ENCODE measurements at places on chromosomes 11 and 22. TPM values are rescaled to one million over a fixed set of nuclear protein-coding genes. Genes with fewer than 3 reads are reported as not detected.
A peak's percentile ranks its signal among the peaks of the same experiment; 100 is the strongest.

- peaks cover 7% of the 10 kb centered on the region for H3K4me1 ChIP-seq
- no peak within 1 kb of the TSS for H3K27ac ChIP-seq
- H3K27me3 ChIP-seq: peaks cover 33% of the 10 kb centered on the region
- peak within 1 kb of the TSS; percentile 44 for H3K4me3 ChIP-seq
These were observed at the start of gene IL18 for GRCh38 chr11:112163875-112164685. Gene IL18, minus strand, starts transcription at chr11:112164094. Its CDS starts 9,041 bp downstream, at chr11:112155053.

DNA sequence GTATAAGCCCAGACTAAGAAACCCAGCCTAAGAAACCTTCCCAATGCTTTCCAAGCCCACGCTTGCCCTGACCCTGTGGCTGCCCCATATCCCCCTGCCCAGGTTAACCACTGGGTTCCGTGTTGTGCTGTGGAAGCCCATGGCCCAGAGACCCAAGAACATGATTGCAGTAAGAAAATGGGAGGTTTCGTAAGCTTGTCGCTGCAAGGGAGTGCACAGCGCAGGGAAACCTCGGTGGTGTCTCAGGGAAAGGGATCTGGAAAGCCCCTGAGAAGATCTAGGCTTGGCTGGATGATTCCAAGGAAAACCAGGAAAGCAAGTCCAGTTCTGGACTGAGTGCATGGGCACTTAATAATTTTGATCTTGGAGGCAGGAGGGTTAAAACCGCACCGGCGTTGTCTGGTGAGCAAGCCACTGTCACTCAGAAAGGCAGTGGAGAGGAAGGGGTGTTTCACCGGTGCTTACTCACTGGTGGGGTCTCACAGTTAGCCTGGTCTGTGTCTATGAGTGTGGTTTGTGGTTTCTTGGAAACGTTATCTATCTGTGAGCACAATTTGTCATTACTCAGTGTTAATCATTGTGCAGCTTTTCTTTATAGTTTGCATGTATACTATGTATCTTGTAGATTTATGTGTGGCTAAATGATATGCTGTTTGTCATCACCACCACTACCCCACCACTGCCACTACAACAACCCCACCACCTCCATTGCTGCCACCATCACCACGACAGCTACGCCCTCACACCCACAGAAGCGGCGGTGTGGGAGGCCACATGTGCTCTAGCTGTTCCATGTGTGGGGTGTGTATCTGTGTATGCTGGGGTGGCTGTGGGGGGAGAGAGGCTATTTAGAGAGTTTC lies 53.3 kb upstream of the PRDM11 start:
- peaks cover 26% of the 10 kb centered on the region for H3K4me1 ChIP-seq
- DNase-seq: peak; percentile 34
- H3K36me3 ChIP-seq: no peaks in the 10 kb centered on the region
- no peak overlapping the region for H3K27ac ChIP-seq

DNA sequence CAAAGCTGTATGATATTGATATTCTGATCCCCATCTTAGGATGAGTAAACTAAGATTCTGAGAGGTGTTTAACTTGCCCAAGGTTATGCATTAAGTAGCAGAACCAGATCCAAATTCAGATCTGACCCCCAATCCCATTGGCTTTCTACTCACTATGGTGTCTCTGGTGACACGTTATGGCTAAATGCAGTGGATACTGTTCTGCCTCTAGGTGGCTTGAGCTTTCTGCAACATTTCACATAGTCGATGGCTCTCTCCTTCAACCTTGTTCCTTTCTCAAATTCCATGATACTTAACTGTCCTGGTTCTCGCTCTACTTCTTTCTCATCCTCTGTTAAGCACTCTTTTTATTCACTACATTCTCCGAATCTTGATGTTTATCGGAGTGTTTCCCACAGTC lies 9.4 kb downstream of the C11orf97 start:
- no peaks in the 10 kb centered on the region for H3K36me3 ChIP-seq
- no peak overlapping the region for H3K4me3 ChIP-seq
- peaks cover 17% of the 10 kb centered on the region for H3K27me3 ChIP-seq
- no peaks in the 10 kb centered on the region for H3K4me1 ChIP-seq

GRCh38 chr22:38607680-38608079 lies 37.7 kb upstream of the DMC1 start:
- no peak for DNase-seq
- H3K4me1 ChIP-seq: no peaks in the 10 kb centered on the region
- H3K36me3 ChIP-seq: no peaks in the 10 kb centered on the region

Gene GPHA2
- not detected for total RNA-seq

DNA sequence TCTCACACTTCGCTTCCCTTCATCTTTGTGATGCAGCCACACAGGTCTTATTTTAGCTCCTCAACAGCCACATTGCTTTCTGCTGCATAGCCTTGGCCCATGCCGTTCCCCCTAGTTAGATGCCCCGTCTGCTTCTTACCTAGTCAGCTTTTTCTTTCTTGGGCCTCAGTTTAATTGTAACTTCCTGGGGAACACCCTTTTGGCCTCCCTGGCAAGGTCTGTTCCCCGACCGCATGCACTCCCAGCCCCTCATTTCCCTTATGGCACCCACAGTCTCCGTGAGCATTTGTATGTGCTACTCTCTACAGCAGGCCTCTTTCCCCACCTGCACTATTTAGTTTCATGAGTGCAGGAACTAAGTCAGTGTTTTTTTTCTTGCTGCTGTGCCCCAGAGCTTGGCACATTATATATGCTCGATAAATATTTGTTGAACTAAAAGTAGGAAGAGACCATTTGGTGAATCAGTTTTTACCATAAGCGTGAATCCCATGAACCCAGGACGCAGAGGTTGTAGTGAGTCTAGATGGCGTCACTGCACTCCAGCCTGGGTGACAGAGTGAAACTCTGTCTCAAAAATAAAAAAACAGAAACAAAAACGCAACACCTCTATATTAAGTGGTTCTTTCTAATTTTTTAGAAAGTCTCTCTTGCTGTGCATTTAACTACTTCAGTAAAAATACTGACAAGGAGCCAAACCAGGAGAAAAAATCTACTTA lies 38.5 kb downstream of the TNRC6B start:
- H3K36me3 ChIP-seq: peaks cover 33% of the 10 kb centered on the region
- peak overlapping the region; percentile 62 for H3K4me3 ChIP-seq
- peak; percentile 47 for DNase-seq
- no peaks in the 10 kb centered on the region for H3K27me3 ChIP-seq
- peaks cover 78% of the 10 kb centered on the region for H3K4me1 ChIP-seq
- H3K27ac ChIP-seq: peak overlapping the region; percentile 85

DNA sequence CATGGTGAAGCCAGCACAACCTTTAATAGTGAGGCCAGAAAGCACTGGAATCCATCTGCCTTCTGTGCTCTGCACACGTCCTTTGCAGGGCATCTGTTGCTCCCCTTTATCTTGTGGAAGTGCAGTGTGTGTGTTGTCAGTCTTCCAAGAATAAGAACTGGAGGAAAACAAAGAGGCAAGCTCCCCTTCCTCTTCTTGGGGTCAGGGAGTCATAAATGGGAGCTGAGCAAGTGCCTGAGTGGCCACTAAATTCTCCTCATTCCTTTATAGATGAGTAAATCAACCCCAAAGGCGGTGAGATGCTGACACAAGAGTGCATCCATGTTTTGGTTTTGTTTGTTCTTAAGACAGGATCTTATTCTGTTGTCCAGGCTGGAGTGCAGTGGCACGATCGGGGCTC lies 38.3 kb downstream of the WT1 start:
- peaks cover 5% of the 10 kb centered on the region for H3K4me1 ChIP-seq
- H3K36me3 ChIP-seq: no peaks in the 10 kb centered on the region
- H3K4me3 ChIP-seq: no peak overlapping the region
- peaks cover 9% of the 10 kb centered on the region for H3K27me3 ChIP-seq
- no peak overlapping the region for H3K27ac ChIP-seq
- no peak for DNase-seq

DNA sequence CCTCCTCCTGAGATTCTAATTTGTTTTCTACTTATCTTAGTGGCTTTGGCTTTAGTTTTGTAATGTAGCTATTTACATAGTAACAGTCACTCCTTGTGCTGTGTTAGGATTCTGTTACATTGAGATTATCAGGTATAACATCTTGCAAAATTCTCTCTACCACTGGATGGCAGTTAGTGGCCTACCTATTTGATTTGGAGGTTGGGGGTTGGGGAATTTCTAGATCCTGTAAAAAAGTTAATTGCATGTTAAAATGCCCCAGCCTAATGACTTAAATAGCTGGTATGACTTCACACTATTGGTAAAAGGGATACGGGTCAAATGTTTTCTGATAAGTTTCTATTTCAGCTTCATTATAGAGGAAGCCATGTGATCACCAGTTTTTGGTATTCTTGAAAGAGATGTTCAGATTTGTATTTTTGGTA lies 2.8 kb downstream of the GRK3 start:
- no peaks in the 10 kb centered on the region for H3K27me3 ChIP-seq
- peaks cover 56% of the 10 kb centered on the region for H3K4me1 ChIP-seq
- no peak for DNase-seq
- H3K4me3 ChIP-seq: peak overlapping the region; percentile 98

Gene ZNF215
- total RNA-seq: 1.6 TPM

Gene RNF141
- 11.6 TPM for total RNA-seq

Gene B3GAT1
- 0.13 TPM for total RNA-seq

DNA sequence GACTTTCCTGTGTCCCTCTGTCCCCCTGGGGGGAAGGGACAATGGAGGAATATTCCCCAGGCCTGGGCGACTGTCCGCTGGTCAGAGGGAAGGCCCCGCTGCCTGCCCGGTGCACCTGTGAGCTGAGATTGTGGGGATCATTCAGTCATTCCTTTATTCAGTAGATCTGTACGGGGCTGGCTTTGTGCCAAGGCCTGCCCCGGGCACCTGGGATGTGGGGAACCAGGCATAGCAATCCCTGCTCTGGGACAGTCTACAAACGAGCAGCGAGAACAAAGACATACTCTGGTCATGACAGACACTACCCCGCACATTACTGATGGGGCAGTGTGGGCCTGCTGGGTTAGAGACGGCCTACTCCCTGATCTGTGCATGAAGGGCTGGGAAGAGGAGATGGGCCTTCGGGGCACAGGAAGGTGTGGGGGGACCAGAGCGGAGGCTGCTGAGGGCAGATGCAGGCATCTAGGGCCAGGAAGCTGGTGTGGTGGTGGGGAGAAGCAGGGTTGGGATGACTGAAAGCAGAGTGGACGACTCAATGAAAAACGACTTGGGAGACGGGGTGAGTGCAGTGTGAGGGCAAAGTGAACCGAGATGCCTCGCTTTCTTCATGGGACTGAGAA lies 1.8 kb upstream of the MYO7A start:
- no peak overlapping the region for H3K4me3 ChIP-seq
- peaks cover 8% of the 10 kb centered on the region for H3K27me3 ChIP-seq
- peaks cover 11% of the 10 kb centered on the region for H3K4me1 ChIP-seq
- no peak overlapping the region for H3K27ac ChIP-seq

Gene ART1
- total RNA-seq: not detected

DNA sequence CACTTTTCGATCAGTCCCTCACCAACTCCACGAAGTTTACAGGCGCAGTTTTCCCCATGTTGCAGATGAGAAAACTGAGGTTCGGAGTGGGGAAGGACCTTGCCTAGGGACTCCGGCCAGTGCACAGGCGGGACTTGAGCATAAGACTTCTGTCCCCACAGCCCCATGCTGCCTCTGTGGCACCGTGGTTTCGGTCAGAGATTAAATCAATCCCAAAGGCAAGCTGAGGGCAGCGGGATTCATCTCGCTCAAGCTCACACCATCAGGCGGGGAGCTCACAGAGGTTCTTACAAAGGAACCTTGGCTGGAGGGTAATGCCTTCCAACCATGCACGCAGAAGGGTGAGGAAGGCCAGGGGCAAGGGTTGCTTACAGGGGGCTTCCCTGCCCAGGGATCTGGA lies 115.5 kb downstream of the PHF21B start:
- H3K27ac ChIP-seq: no peak overlapping the region
- no peaks in the 10 kb centered on the region for H3K27me3 ChIP-seq
- no peaks in the 10 kb centered on the region for H3K4me1 ChIP-seq
- no peak overlapping the region for H3K4me3 ChIP-seq
- H3K36me3 ChIP-seq: no peaks in the 10 kb centered on the region

DNA sequence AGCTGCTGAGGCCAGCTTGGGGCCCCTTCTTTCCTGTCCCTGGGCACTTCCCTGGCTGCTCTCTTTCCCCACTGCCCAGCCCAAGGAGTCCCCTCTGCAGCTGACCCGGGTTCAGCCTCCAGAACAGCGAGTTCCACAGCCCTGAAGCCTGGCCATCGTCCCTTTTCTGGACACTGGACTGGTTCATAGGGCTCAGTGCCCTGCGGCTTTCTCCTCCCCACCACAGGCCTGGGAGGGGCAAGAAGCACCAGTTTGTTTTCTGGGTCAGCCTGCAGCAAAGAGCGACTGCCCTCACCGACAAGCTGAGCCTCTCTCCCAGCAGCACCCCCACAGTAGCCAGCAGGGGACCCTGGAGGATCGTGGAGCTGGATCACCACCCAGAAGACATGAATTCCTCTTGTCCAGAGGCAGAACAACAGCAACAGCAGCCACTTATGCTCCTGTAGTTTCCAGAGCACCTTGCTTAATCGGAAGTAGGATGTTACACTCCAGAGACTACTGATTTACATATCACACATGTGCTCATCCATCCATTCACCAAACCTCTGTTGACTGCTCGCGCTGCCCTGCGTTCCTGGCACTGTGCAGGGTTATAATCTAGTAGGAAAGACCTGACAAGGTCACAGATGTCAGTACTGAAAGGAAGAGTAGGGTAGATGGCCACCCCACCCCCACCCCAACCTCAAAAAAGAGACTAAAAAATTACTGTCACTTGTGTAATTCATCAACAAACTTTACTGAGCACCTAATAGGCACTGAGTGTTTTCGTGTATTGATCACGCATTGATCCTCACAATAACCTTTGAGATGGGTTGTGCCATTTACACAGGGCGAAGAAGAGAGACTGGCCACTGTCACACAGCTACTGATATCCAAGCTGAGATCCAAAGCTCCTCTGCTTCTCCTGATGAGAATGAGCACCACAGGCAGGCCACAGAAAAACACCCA lies 13.0 kb upstream of the CXCR5 start:
- H3K4me1 ChIP-seq: peaks cover 54% of the 10 kb centered on the region
- H3K36me3 ChIP-seq: no peaks in the 10 kb centered on the region
- H3K27ac ChIP-seq: peak overlapping the region; percentile 98
- no peaks in the 10 kb centered on the region for H3K27me3 ChIP-seq
- H3K4me3 ChIP-seq: peak overlapping the region; percentile 75
- DNase-seq: no peak

- H3K4me1 ChIP-seq: peaks cover 4% of the 10 kb centered on the region
- peaks cover 13% of the 10 kb centered on the region for H3K27me3 ChIP-seq
- H3K36me3 ChIP-seq: no peaks in the 10 kb centered on the region
- no peak for DNase-seq
- H3K27ac ChIP-seq: no peak overlapping the region
- no peak overlapping the region for H3K4me3 ChIP-seq
These were observed 49.5 kb upstream of the HSPA8 start for GRCh38 chr11:123111465-123111864.

Gene GTSE1
- total RNA-seq: 111 TPM

Gene PACS1
- 84.6 TPM for total RNA-seq

Gene RHOD
- total RNA-seq: not detected

- no peaks in the 10 kb centered on the region for H3K36me3 ChIP-seq
- no peaks in the 10 kb centered on the region for H3K27me3 ChIP-seq
- peaks cover 31% of the 10 kb centered on the region for H3K4me1 ChIP-seq
- no peak for DNase-seq
- H3K27ac ChIP-seq: no peak overlapping the region
These were observed 34.3 kb upstream of the CD44 start for GRCh38 chr11:35104655-35105054.

Gene SLC17A6
- not detected for total RNA-seq

Gene PIK3C2A
- total RNA-seq: 24.9 TPM

Gene HTR3A
- total RNA-seq: not detected
